ENCODE measurements at places on chromosomes 5 and 9.
A peak's percentile ranks its signal among the peaks of the same experiment; 100 is the strongest.

DNA sequence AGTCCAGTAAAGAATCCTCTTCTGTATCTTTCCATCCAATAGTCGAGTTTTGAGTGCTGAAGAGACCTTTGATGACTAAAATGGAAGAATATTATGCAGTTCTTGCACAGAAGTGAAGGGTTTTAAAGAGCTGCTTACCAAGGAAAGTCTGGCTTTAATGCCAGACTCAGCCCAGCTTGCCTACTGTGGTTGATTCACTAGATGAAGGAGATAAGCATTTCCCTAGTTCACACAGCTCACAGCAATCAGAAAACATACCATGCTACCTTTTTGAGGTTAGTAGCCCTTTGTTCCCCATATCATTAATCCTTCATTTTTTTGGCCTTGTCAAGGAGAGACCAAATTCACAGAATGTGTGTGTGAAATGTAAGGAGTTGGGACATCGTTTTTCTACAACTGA lies 15.3 kb downstream of the IFNA5 start:
- DNase-seq, result no peak

- no peak for DNase-seq
Observed at GRCh38 chr5:175305251-175305650, 138.7 kb downstream of the DRD1 start.

DNA sequence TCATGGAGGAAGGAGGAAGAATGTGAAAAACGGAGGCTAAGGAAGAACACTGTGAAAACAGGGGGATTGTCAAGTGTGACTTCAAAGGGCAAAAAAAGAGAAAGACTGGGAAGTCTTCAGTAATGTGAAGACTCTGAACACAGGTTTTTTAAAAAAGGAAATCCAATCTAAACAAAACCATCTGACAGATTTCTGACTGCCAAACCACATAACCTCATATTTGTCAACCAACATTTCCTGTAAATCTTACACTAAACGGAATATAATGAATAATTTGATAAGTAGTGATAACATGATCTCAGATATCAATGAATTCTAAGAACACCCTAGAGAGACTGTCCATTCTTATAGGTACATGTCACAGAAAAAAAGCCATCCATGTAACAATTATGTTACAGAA lies 124.7 kb downstream of the FBN2 start:
- DNase-seq, result no peak

DNA sequence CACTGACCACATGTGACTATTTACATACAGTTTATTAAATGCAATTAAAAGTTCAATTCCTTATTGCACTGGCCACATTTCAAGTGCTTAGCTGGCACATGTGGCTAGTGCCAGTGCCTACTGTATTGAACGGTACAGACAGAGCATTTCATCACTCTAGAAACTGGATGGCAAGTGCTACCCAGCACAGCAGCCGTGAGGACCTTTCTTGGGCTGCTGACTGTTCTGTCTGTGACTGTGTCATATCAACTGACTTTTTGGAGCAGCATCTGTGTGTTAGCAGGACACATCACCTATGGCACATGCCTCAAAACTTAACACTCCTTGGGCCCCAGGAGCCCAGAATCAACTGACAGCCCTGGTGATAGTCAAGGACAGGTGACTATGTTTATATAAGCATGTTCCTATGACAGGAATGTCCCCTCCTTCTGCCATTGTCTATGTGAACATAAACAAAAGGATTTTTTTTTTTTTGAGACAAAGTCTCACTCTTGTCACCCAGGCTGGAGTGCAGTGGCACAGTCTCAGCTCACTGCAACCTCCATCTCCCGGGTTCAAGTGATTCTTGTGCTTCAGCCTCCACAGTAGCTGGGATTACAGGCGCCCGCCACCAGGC lies 8.9 kb downstream of the IRF1 start:
- DNase-seq, result no peak

DNA sequence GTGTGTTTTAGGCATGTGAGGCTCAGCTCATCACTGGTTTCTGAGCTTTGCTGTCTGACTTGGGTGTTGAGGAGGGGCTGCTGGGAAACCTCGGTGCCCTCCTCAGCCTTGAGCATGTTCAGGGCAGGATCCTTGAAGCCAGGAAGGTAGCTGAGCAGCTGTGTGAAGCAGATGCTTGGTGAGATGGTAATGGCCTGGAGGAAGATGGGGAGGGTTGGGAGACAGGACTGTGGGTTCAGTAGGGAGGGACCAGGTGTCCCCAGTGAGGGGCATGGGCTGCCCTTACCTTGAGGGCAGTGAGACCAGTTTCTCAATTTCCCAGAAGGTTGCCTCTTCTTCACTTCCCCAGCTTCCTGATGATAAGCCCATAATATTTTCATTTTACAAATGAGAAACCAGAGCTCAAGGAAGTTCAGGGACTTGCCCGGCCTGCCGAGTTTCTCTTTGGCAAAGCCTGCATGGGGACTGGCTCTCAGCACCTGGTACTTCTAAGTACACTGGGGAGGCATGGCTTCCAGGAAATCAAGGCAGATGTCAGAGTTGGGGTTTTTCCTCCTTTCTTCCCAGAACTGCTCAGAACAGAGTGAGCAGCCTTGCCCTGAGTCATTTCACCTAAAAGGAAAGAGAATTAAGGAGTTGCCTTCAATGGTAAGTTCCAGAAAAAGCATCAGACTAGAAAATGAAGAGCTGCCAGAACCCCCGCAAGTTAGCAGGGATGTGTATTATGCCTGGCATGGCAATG lies 225.7 kb downstream of the MAST4 start:
- DNase-seq, result no peak

GRCh38 chr5:159161361-159162214 lies 47.8 kb downstream of the RNF145 start:
- DNase-seq, result no peak

DNA sequence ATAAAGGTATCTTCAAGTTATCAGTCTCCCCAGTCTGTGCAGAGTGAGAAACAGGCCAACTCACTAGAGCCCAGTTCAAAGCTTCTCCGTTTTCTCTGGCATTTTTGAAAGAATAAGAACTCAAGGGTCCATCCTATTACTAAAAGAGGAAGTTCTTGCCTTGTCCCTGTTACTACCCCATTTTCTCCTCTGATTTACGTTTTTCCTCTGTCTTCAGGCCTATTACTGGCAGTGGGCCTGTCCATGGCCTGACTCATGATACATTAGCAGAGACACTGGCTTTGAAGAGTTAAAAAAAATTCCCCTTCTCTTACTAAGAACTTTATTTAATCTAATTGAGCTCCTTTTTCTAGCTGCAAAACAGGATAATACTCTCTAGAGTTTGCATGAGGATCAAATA lies 624.0 kb upstream of the KLF4 start:
- no peak for DNase-seq

DNA sequence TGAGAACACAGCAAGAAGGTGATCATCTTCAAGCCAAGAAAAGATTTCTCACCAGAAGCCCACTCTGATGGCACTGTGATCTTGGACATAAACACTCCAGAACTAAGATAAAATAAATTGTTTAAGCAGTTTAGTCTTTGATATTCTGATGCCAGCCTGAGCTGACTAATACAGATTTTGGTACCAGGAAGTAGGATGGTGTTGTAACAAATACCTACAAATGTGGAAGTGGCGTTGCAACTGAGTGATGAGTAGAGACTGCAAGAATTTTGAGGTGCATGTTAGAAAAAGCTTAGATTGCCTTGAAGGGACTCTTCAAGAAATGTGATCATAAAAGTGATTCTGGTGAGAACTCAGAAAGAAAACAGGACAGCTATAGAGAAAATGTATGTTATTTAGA lies 592.4 kb upstream of the DAB2 start:
- no peak for DNase-seq

- DNase-seq, result no peak
Observed at GRCh38 chr9:81564632-81565031, 124.7 kb downstream of the TLE1 start.

DNA sequence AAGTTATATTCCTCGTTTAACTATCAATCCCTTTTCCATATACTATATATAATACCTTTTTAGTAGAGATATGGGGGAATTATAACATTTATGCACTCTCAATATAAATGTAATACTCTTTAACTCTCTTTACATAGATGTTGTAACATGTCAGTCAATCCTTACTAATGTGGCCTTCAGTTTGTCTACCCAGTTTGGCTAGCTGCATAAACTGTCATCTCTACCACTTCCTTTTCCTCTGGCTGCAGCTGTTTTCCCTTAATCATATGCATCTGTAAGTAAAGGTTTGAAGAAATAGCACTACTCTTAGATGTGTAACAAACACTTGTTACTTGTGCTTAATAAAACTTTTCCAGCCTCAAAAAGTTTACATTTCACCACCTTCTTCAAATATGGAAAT lies 13.4 kb downstream of the ABHD17B start:
- DNase-seq, result no peak

DNA sequence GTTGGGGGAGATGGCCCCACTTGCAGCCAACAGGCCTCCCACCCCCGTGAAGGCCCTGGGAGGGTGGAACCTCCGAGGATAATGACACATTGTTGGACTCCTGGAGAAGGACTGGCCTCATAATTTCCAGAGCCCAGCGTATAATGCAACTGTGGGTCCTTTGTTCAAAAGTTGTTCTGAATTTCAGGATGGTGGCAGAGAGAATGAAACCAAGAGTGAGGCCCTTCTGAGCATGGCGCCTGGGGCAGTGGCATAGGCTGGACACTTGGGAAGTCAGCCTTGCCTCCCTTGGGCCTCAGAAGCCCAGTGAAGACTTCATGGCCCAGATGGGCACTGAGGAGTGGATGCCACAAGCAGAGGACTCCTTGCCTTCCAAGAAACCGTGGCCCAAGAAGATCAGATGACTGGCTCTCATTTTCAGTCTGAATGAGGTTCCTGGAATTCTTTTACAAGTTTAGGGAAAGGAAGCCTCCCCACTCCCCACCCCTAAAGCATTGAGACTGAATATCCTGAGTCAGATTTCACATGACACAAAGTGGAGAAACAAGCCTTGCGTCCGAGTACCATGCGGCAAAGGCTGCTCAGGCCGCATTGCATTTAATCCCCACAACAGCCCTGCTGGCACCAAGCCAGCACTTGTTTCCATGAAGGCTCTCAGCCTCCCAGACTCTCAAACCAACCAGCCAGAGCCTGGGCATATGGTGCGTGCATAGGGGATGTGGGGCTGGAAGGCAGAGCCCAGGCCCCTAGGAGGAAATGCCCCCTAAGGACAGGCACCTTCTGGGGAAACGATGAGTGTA lies 96.7 kb upstream of the SMIM23 start:
- DNase-seq, result no peak

GRCh38 chr5:124746916-124747790 lies 714 bp upstream of the ZNF608 start:
- peak; percentile 31 for DNase-seq

DNA sequence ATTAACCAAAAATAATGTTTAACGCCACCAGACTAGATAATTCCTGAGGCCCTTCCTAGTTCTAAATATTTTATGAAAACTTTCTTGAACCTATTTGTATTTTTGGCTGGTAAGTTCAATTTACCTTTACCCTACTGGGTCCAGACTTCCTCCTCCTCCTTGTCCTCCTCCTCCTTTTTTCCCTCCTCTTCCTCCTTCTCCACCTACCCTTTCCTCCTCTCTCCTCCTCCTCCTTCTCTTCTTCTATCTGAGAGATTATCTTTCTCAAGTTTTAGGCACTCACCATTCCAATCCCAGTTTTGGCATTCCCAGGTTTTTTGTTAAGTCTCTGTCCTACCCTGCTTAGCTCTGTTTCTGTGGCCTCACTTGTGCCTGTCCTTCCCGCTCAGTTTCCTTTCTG lies 24.7 kb upstream of the RAPGEF1 start:
- no peak for DNase-seq

GRCh38 chr9:107898761-107899160 lies 409.2 kb upstream of the KLF4 start:
- DNase-seq, result no peak

DNA sequence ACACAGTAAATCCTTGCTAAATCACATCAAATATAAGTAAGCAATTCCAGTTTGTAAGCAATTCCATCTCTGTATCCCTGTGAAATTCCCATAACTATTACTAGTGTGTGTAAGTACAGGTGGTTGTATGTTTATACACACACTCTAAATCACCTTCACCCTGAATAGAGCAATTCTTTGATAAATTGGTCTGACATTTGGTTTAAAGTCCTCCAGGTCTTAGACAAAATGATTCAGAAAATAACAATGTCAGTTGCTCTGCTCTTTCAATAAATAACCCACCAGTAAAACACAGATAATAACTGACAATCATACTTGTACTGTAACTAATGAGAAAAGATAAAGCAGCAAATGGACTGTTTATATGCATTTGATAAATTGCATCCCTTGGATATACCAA lies 226.3 kb downstream of the SPOCK1 start:
- no peak for DNase-seq

DNA sequence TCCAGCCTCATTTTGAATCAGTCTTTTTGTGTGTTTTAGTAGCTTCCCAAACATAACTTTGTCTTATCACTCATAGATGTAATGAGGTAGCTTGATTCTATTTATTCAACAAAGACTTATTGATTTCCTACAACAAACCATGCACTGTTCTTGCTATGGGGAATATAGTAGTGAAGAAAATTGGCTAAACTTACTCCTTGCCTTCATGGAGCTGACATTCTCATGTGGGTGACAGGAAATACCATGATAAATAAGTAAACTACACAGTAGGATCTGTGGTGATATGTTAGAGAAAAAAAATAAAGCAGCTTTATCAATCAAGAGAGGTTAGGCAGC lies 255.7 kb upstream of the TNC start:
- DNase-seq, result no peak

- DNase-seq, result no peak
Observed at GRCh38 chr9:136606687-136607333, 55.9 kb upstream of the EGFL7 start.

DNA sequence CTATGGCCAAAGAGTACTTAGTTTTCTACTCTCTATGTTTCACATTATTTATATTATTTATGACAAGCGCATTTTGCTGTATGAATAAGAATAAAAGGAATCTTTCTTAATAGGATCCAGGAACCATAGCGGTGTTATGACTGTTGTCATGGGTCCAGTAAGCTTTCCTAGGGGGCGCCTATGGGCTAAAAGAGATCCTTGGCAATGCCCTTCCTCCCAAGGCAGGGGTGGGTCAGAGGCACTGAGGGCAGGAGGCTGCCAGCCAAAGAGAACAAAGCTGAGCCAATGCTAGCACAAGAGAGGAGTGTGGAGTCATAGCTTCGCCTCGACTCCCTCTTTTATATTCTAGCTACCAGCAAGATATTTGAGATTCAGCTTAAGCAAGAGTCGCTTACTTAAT lies 98.4 kb upstream of the GNAQ start:
- no peak for DNase-seq

- DNase-seq, result no peak
Observed at GRCh38 chr9:109893241-109893640, 113.2 kb downstream of the PALM2AKAP2 start.

DNA sequence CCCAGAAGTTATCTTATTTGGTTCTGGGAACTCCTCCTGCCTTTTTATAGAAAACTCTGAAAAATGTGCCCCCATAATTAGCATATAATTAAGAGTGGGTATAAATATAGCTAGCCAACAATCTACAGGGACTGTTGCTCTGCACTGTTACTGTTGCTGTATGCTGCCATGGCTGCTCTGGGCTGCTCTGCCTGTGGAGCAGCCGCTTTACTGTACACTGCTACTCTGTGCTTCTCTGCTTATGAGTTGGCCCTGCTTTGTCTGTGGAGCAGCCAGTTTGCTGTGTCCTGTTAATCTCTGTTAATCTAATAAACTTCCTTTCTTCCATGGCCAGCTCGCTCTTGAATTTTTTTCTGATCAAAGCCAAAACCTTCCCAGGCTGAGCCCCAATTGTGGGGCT lies 2244.0 kb upstream of the ACO1 start:
- no peak for DNase-seq
